ENCODE measurements at places on chromosomes 3 and 15.

- no peak for DNase-seq
These were observed 433.1 kb downstream of the EPHB1 start for GRCh38 chr3:135228201-135228600.

GRCh38 chr3:162770551-162770950 is 1273.9 kb downstream of the OTOL1 start:
- DNase-seq = no peak

GRCh38 chr15:58447271-58448010 is 15.7 kb downstream of the LIPC start:
- no peak for DNase-seq

- DNase-seq = no peak
These were observed 223.5 kb downstream of the ABHD5 start for GRCh38 chr3:43914269-43914668.

- DNase-seq = no peak
These were observed 108.7 kb upstream of the TSPAN3 start for GRCh38 chr15:77179541-77179998.

DNA sequence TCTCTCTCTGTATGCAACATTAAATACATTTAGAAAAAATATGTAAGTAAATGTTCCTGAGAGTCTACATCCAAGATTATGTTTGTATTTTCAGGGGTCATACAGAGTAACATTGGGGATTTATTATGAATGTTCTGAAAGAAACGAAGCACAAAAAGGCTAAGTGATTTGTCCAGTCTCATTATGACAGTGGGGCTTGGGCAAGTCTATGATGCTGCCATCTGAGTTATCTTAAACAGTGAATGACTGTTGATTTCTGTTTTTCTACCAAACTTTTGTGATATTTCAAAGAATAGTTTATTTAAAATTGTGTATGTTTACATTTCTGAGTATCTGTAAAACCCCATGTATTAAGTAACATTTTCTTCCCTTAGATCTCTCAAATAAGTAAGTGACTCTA is 481.2 kb upstream of the ZNF717 start:
- DNase-seq = no peak

All from NCI-H2171 (cell line).